ENCODE measurements at places on chromosomes 3 and 15.

DNA sequence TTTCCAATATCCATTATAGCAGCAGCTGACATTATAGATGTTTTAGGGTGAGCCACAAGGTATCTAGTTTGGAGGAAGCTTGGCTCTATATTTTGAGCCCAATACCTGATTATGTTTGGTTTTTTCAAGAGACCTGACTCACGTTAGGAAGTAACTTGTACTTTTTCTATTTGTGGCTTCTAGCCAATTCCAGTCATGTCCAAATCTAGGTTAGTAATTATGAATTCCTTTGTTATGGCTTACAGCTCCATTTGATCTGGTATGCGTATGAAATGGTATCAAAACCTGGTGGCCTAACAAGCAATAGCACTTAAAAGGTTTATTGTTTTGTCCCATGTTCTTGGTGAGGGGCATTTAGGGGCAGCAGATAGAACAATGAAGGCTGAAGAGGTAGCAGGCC lies 115.9 kb downstream of the TOP2B start:
- DNase-seq: no peak

DNA sequence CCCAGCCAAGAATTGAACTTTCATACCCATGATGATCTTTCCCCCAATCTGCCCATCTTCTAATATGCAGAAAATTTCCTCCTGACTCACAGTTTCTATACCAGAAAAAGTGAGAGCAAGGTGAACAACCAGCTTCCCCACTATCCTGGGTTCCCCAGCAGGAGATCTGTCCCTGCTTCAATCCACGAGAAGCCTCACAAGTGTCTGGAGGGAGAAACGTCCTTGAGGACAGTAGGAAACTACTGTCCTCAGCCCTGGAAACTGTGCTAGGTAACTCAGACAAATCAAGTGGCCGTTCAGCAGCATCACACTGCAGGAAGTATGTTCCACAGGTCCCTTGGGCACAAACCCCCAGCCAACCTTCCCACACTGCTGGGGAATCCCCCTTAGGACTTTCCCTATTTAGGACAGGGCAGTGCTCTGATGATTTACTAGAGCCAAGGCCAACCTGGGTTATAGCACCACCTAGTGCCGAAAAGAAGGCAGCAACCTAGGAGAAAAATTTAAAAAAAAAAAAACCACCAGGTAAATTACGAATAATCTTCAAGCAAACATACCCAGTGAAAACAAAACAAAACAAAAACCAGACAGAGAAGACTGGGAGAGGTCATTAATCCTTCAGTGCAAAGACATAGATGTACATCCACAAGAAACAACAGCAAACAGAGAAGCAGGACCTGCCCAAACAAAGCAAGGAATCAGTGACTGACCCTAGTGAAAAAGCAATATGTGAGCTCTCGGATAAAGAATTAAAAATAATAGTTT lies 36.0 kb downstream of the MORC1 start:
- peak; percentile 8 for DNase-seq

DNA sequence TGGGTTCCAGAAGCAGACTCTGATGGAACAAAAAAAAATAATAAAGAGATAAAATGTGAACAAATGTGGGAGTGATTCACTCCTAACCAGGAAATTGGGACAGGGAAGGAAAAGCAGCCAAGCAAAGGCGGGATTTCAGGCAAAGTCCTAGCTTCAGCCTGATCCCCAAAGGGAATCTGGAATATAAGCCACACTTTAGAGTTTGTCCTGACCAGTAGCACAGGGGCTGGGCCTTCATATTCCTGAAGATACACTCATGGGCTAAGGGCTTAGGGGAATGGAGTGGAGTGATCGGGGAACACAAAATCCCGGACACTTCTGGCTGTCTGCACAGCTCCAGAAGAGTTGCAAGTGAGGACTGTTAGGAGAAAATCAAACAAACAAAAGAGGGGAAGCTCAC lies 135.0 kb upstream of the COL8A1 start:
- no peak for DNase-seq

- DNase-seq: no peak
Observed at GRCh38 chr3:11362600-11362999, 90.4 kb downstream of the ATG7 start.

DNA sequence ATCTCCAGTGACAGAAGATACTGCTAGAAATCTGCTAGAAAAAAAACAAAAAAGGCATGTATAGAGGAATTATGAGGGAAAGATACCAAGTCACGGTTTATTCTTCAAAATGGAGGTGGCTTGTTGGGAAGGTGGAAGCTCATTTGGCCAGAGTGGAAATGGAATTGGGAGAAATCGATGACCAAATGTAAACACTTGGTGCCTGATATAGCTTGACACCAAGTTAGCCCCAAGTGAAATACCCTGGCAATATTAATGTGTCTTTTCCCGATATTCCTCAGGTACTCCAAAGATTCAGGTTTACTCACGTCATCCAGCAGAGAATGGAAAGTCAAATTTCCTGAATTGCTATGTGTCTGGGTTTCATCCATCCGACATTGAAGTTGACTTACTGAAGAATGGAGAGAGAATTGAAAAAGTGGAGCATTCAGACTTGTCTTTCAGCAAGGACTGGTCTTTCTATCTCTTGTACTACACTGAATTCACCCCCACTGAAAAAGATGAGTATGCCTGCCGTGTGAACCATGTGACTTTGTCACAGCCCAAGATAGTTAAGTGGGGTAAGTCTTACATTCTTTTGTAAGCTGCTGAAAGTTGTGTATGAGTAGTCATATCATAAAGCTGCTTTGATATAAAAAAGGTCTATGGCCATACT lies 4.0 kb downstream of the B2M start:
- DNase-seq: no peak

GRCh38 chr3:170848292-170848917 lies 21.6 kb downstream of the RPL22L1 start:
- no peak for DNase-seq

GRCh38 chr3:73669260-73669659 lies 44.5 kb upstream of the PDZRN3 start:
- DNase-seq: no peak

DNA sequence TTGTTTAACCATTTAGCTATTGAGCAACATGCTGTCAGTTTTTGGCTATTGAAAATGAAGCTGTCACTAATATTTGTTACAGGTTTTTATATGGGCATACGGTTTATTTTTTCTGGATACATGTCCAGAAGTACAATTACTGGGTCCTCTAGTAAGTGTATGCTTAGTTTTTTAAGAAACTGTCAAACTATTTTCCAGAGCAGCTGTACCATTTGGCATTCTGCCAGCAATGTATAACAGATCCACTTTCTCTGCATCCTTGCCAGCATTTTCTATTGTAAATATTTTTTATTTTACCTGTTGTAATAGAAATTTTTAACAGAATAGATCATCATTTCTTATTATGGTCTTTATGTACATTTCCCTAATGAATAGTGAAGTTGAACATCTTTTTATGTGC lies 658.8 kb downstream of the EDEM1 start:
- DNase-seq: no peak

- DNase-seq: no peak
Observed at GRCh38 chr3:35871009-35871408, 231.7 kb downstream of the ARPP21 start.

DNA sequence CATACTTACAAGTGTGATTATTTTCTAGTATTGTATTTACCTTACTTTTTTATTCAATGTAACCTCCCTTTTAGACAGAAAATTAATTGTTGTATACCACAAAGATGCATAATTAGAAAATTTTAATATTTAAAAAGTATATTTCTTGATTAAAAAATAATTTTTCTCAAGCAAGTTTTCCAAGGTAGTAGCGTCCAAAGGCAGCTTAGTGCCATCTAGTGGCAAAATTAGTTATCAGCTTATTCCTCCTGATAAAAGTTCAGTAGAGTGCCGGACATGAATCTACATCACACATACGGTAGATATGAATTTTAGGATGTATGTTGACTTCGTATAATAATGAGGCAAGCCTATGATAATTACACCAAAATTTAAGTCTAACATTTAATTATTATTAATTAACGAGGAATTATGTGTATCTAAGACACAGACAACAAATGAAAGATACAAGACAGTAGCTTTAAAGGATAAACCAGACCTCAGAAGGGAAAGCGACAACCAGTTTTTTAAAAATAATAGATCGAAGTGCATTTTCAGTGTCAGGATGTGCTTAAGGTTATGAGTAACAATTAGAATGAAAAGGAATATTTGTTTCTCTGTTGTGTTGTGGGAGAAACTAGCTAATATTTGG lies 405.9 kb downstream of the ROBO1 start:
- DNase-seq: no peak

- no peak for DNase-seq
Observed at GRCh38 chr3:42755681-42756578, 17.1 kb downstream of the CCDC13 start.

DNA sequence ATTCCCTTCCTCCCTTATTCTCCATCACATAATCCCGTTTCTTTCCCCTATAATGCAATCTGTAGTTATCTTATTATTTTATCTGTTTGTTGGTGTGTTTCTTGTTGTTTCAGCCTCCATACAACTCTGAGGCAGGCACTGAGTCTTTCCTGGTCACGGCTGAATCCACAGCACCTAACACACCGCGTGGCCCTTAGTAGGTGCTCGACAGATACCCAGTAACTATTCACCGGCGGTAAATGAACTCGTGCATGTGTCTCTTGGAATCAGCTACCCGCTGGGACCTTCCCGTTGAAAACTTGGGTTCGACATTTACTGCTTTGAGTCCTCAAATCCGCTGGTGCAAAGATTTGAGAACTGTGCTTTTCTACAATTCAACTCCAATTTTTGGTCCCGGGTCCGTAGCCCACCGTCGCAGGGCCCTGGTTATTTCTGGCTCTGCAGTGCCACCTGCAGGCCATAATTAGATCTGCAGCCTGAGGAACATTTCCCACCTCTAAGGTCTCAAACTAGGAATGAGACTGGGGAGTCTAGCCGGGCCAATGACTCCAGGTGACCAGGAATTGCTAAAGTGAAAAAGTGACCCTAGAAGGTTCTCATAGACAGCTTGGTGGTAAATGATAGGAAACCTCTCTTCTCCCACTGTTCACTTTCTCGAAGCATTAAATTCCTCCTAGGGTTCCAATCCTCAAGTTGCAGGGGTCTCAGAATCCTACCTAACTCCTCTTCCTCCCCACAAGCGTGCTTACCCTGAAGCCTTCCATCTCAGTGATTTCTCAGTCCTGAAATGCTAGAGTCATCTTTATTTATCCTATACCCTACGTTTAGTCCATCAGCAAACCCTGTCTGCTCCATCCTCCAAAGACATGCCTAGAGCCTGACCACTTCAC lies 40.0 kb upstream of the TRH start:
- no peak for DNase-seq

DNA sequence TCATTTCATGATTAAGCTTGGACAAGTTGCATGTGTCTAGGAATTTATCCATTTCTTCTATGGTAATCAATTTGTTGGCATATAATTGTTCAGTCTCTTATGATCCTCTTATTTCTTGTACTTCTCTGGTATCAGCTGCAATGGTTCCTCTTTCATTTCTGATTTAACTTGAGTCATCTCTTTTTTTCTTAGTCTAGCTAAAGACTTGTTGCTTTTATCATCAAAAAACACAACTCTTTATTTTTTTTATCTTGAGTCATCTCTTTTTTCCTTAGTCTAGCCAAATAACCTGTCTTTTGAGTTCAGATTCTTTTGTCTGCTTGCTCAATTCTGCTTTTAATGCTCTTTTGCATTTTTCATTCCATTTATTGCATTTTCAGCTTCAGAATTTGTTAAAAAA lies 37.3 kb downstream of the UBE3A start:
- no peak for DNase-seq

DNA sequence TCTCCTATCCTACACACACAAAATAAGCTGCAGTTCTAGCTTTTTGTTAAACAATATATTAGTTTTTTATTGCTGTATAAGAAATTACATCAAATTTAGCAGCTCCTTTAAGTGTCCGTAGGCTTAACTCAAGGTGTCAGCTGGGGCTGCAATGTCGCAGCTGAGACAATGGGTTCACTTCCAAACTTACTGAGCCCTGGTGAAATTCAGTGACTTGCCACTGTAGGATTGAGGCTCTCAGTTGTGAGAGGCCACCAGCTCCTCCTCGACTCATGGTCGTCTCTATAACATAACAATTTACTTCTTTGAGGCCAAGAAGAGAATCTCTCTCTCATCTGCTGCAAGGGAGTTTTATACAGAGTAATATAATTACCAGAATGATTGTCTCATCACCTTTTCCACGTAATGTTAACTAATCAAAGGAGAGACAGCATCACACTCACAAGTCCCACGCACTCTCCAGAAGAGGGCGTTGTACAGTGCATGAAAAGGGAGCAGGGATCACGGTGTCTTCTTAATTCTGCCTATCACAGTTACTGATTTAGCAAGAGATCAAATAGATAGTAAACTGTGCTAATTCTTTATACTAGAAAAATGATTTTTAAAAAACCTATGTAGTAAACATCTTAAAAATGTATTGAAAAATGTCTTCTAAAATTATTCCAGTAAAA lies 735.6 kb upstream of the GBE1 start:
- no peak for DNase-seq

- no peak for DNase-seq
Observed at GRCh38 chr3:15659254-15659975, 57.9 kb downstream of the BTD start.

GRCh38 chr15:31397851-31398661 lies 71.4 kb downstream of the KLF13 start:
- no peak for DNase-seq

GRCh38 chr3:64518496-64518895 lies 169.3 kb downstream of the ADAMTS9 start:
- DNase-seq: no peak

GRCh38 chr3:9416139-9416780 lies 18.8 kb downstream of the SETD5 start:
- DNase-seq: no peak

DNA sequence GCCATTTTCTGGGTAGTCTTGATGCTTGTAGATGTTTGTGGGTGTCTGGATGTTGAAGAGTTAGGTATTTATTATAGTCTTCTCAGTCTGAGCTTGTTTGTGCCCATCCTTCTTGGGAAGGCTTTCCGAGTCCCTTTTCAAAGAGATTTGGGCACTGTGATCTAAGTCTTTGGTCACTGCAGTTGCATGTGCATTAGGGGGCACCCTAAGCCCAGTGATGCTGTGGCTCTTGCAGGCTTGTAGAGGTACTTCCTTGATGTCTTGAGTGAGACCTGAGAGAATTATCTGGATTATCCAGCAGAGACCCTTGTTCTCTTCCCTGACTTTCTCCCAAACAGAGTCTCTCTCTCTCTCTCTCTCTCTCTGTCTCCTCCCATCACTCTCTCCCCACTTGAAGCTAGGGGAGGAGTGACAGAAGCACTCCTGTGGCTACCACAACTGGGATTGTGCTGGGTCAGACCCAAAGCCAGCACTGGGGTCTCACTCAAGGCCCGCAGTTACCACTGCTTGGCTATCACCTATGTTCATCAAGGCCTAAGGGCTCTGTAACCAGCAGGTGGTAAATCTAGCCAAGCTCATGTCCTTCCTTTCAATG lies 68.5 kb downstream of the TMCO5A start:
- no peak for DNase-seq

DNA sequence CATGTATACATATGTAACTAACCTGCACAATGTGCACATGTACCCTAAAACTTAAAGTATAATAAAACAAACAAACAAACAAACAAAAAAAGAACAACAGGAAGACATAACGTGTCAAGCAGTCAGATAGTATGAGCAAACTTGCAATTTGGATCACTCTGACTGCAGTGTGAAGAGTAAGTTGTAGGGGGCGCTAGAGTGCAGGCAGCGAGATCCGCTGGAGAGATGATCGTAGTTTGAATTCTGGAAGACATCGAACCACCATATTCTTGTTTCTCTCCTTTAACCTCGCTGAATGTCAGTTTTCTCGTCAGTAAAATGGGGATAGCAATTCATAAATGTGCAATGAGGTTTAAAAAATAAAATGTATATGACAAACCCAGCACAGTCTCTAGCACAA lies 165.2 kb upstream of the LMCD1 start:
- DNase-seq: no peak

- no peak for DNase-seq
Observed at GRCh38 chr3:154123906-154124305, 2.7 kb downstream of the ARHGEF26 start.

Measured in T-helper 17 cell (primary cell).